ENCODE measurements at places on chromosomes 6 and 20. TPM values are rescaled to one million over a fixed set of nuclear protein-coding genes. Genes with fewer than 3 reads are reported as not detected.

DNA sequence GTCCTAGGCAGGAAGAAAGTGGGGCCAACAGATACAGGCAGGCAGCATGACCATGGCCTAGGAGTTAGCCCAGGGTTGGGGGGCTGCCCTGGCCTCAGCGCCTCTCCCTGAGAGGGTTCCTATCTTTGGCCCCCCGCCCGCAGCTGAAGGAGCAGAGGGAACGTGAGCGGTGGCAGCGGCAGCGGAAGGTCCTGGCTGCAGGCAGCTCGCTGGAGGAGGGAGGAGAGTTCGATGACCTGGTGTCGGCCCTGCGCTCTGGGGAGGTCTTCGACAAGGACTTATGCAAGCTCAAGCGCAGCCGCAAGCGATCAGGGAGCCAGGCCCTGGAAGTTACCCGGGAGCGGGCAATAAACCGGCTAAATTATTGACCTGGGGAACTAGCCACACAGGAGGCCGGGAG, 32.6 kb downstream of the MOCS1 start:
- H3K27ac ChIP-seq = no peak overlapping the region
- no peak overlapping the region for H3K4me3 ChIP-seq
- no peaks in the 10 kb centered on the region for H3K27me3 ChIP-seq

DNA sequence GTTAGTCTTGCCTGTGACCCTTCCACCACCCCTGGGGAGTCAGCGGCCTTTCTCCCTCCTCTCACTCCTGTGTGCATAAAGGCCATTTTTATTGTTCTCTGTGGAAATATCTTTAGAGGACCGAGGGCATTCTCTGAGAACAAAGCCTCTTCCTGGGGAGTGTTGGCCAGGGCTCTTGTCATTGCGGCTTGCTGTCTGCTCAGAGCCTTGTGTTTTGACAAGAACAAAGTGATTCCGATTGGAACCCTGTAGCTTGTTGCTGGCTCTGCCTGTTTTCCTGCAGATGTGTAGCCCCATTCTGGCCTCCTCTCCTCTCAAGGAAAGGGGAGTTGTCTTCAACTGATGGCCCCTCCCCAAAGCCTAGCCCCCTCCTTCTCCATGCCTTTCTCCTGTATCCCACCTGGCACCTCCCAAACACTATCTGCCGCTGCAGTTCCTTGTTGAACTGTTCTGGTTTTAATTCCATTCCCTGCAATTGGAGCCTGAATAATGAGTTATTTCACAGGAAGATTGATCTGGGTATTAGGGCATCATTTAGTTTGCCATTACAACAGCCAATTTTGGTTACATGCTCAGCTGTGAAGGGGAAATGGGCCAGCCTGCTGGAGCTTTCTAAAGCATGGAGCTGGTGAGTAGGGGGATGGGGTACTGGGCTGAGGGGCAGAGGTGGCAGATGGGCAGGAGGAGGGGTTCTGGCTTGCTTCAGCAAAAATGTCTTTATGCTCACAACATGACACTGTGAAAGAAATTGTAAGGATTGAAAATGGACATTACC, 252.5 kb downstream of the LRFN2 start:
- H3K4me1 ChIP-seq = no peaks in the 10 kb centered on the region
- no peak overlapping the region for H3K4me3 ChIP-seq
- DNase-seq = no peak
- H3K27me3 ChIP-seq = peaks cover 2% of the 10 kb centered on the region

The GLP1R gene
- total RNA-seq = not detected

The BPIFB1 gene
- not detected for total RNA-seq

The BPIFA1 gene
- not detected for total RNA-seq

Data from B cell (primary cell).